Urinary bladder (tissue), 4 donors: ENCODE measurements at places on chromosomes 2 and 18.

DNA sequence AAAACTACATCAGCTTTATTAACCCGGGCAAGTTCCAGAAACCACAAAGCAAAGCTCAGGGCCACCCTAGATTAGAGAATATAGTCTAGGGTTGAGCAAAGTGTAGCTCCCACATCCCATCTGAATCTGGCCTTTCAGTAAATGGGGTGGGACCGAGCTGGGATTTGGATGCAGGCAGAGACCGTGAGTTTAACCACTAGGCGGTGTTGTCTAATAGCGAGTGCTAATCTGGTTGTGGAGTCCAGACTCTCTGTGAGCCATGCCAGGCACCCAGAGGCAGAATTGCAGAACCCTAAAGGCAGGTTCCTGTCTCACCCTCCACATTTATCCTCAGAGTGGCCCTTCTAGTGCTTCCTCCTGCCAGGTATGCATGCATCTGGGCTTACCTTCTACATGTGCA, 435.9 kb downstream of the TSN start:
- DNase-seq = no peak

- DNase-seq = no peak
Observed at GRCh38 chr2:54500404-54501205, 44.5 kb downstream of the SPTBN1 start.

DNA sequence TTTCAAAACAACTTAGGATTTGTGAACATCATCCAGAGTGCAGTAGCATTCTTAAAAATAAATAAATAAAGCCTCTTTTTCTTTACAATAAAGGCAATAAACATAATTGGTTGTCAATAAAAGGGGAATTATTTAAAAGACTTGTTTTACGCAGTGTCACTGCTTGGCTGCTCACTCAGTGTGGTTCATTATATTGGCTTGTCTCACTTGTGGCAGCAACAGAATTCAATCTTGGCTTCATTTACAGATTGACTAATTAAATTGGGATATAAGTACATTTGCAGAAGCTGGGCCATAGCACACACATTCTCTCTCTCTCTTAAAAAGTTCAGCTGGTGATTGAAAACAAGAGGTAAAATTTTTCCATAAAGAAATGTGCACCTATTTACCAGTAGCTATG, 1027.6 kb downstream of the LRP1B start:
- DNase-seq = no peak

DNA sequence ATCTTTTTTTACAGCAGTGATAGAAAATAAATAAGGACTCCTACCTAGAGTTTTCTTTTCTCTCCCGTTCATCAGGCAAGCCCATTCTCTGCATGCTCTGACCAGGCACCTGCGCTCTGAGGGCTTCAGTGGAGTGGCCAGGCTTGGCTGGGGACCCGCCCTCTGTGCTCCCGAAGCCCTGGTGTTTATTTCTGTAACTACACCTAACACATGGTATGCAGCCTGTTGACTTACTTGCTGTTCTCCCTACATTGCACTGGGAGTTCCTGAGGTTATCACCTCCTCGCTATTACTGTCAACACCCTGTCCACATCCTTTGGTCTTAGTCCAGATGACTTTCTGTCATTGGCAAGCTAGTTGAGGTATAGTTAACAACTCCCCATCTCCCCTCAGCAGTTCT, 317.7 kb downstream of the LPIN1 start:
- DNase-seq = no peak

- no peak for DNase-seq
Observed at GRCh38 chr2:233072838-233073237, 12.7 kb downstream of the INPP5D start.

DNA sequence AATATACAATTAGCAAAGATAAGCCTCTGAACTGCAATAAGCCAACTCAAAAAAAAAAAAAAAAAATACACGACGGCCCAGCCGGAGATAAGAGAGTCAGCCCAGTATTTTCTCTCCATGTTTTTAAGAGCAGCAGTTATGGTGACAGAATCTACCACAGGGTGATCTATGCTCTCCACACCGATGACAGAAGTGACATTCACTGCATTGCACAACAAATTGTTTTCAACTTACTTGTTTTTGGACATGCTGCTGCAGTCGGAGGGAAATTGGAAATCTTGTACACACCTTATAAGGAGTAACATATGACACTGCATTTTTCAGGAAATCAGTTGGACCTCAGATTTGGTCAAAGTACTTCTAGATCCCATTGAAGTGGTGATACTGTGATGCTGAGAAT, 23.3 kb upstream of the APOB start:
- no peak for DNase-seq

DNA sequence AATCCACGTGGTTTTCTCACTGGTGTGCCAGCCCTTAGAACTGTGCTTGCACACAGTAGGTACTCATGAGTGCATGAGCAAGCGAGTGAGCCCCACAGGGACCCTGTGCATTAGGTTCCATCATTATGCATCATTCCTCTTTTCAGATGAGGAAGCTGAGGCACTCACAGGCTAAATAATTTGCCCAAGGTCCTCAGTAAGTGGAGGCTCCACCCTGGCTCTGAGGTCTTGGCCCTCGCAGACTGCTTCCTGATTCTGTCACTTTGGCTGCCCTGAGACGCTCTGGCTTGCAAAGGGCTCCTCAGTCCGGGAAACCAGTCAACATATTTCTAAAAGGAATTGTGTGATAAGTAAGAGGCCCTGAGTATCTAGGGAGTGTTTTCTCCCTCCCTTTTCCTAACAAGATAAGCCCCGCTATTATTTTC, 71.7 kb downstream of the IL1R2 start:
- no peak for DNase-seq

DNA sequence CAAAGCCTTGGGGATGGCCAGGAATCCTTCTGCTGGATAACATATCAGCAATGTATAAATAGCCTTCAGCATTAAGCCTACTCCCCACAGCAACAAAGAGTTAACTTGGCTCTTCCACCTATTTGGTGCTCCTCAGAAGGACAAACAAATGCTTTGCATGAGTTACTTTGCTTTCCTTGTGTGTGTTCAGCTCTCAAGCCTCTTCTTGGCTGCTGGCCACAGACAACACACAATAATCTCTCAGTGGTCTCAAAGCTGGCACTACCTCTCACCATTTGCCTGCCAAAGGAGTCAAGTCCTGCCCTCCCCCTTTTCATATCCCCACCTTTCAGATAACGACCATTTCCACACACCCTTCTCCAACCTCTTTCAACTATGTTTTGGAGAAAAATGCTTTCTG, 17.5 kb downstream of the FTCDNL1 start:
- no peak for DNase-seq

GRCh38 chr2:46970334-46971288, 55.0 kb upstream of the MCFD2 start:
- DNase-seq = no peak

GRCh38 chr2:172808156-172808555, 72.5 kb downstream of the RAPGEF4 start:
- DNase-seq = no peak

DNA sequence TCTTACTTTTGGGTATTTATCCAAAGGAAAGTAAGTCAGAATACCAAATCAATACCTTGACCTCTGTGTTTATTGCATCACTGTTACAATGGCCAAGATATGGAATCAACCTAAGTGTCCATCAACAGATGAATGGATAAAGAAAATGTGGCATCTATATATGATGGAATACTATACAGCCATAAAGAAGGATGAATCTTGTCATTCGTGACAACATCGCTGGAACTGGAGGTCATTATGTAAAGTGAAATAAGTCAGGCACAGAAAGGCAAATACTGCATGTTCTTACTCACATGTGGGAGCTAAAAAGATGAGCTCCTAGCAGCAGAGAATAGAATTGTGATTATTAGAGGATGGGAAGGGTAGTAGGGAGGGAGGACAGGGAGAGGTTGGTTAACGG, 34.6 kb downstream of the LCT start:
- no peak for DNase-seq

- DNase-seq = no peak
Observed at GRCh38 chr2:219437690-219438206, 3.1 kb downstream of the SPEG start.

DNA sequence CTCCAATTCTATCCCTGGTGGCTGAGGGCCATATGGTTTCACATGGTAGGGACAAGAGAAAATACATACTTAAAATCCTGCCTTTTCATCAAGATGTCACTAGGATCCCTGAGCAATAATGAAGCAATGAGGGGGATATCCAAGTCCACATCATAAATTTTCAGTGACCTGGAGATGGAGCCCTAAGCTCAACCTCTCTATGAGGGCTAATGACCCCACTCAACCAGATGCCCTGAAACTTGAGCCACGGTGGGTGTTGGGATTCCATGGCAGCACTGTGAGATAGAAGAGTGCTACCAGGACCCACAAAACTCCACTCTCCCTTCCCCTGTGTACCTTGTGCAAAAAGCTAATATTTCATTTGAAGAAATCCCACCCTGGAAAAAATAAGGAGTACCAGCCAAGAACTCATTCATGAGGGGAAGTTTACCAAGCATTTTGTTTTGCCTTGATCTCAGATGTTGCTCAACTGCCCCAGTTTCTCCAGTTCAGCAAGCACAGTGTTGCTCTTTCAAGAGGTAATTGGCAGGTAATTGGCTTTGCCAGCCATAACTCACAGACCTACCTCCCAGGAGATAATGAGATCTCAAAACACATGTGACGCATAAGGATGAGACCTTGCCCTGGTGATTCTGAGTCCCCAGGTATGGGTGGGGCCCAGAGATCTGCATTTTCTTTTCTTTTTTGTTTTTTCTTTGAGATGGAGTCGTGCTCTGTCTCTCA, 51.0 kb upstream of the TTC39C start:
- no peak for DNase-seq

- no peak for DNase-seq
Observed at GRCh38 chr2:240216167-240216566, 75.7 kb upstream of the OTOS start.

GRCh38 chr18:48250362-48250907, 158.7 kb downstream of the ZBTB7C start:
- no peak for DNase-seq

- DNase-seq = no peak
Observed at GRCh38 chr2:71446505-71446904, 6.9 kb upstream of the DYSF start.

GRCh38 chr2:80530442-80531064, 226.0 kb upstream of the LRRTM1 start:
- no peak for DNase-seq

GRCh38 chr18:52682260-52682659, 342.3 kb downstream of the DCC start:
- no peak for DNase-seq

GRCh38 chr2:231360881-231361371, 34.6 kb upstream of the B3GNT7 start:
- no peak for DNase-seq

DNA sequence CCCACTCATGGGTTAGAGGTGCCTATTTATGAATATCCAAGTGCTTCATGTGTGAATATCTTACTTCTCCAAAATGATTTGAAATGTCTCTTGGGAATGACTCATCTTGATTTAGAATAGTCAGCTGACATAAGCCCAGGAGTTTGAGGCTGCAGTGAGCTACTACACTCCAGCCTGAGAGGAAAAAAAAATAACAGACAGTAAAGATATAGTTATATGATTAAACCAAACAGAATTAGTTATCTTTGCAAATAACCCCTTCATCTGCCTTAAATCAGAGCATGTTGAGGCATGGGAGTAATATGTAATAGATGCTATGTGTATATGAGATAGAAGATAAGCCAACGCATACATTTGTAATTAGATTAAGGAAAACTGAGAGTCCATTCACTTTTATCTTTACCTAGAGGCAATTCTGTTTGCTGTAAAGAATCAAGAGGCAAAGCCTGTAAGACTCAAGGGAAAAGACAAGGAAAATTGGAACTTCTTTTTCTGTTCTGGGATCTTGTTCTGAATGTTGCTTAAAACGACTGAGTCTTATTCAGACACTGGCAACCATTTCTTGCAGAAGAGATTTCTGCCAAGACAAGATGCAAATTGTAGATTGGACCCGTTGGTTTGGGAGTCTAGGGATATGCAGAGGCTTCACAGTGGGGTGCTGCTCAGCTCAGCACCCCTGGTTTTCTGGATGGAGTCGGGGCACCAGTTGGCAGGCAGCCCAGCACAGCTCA, 104.4 kb downstream of the LIPG start:
- DNase-seq = no peak

DNA sequence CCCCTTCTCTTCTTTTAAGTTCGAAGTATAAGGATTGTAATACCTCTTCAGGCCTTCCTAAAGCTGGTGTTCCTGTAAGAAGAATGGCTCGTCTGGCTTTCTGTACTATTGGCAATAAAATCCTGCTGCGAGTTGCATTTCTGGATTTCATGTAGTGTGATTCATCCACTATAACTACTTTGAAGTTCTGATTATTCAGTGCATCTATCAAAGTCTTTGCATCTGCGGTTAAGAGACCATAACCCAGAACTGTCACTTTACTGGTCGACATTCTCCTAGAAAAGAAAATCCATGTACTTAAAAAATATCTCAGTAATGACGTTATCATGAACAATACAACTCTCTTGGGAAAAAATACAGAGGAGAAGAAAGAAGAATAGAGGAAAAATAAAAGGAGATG, 181.1 kb downstream of the ZRANB3 start:
- no peak for DNase-seq

- DNase-seq = no peak
Observed at GRCh38 chr2:106085181-106085940, 108.7 kb downstream of the UXS1 start.

DNA sequence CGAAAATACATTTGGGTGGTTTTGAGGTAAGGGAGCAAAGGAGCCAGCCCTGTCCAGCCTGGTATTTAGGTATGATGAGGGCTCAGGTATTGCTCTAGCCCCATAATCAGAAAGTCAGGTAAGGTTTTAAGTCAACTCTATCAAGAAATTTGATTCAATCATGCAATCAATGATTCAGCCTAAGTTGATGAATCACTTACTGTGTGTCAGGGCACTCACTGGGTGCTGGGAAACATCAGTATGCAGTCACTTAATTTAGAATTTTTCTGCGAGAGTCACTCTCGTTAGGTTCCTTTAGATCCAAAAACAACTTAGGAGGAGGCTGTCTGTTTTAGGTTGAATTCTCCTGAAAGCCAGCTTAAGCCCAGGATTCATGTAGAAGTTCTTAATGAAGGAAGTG, 17.7 kb upstream of the SERPINB2 start:
- DNase-seq = no peak

GRCh38 chr18:13003466-13003896, 12.3 kb downstream of the CEP192 start:
- no peak for DNase-seq

GRCh38 chr2:142786918-142787702, 90.4 kb upstream of the KYNU start:
- DNase-seq = no peak

DNA sequence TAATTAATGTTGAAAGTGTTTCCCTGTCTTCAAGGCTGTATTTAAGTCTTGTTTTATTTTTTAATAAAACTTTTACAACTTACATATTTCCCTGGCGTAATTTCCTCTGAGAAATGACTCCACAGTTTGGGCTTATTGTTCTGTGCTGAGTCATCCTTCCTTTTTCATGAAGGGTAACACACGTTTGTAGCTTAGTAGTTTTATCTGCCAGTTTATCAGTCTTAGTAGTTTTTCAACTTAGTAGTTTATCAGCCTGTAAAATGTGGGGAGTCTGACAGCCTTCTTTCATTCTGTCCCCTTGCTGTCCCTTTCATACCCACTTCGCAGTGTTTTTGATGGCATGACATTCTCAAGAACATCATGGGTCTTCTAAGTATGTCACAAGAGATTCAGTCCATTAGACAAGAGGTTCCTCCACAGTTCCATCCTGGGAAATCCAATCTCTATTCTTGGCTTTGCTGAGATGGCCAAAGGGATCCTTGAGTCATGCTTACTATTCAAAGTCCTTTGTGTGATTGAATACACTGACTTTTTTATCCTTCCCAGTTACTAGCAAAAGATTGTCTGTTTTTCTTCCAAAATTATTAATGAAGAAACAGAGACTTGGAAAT, 60.0 kb upstream of the SGPP2 start:
- no peak for DNase-seq

GRCh38 chr2:42840760-42841159, 48.4 kb upstream of the HAAO start:
- DNase-seq = no peak
